ENCODE measurements at places on chromosomes 12 and 14.

GRCh38 chr12:19937161-19937560, 431.2 kb upstream of the PDE3A start:
- DNase-seq = no peak

DNA sequence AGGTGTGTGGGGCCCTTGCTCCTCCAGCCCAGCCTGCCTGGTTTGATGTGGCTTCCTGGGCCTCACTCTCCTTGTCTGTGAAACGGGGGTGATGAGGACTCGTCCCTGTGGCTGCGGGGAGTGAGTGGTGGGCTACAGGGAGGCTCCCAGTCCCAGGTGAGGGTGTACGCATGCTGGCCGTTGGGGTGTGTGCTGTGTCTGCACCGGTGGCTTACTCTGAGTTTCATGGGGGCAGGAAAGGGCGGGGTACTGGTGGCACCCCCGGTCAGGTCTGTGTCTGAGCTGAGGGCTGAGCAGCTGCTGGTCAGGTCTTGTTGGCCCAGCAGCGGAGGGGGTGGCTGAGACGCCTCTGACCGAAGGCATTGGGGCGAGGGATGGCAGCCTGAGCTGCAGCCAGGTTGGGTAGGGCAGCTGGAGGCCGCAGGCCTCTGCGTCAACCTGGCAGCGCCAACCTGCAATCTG, 11.2 kb downstream of the ULK1 start:
- DNase-seq = no peak

GRCh38 chr14:85580536-85581140, 50.7 kb downstream of the FLRT2 start:
- DNase-seq = no peak

DNA sequence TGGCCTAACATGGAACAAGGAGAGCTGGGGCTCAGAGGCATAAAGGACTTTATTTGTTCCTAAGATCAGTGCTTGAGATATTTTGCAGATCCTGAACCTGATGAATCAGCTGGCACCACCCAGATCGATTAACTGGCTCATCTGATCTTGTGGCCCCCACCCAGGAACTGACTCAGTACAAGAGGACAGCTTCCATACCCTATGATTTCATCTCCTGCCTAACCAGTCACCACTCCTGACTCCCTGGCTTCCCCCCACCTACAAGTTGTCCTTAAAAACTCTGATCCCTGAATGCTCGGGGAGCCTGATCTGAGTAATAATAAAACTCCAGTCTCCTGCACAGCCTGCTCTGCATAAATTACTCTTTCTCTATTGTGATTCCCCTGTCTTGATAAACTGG, 5.1 kb downstream of the C12orf56 start:
- no peak for DNase-seq
